Liver (tissue), 10 donors: ENCODE measurements at places on chromosomes 3 and 15.

DNA sequence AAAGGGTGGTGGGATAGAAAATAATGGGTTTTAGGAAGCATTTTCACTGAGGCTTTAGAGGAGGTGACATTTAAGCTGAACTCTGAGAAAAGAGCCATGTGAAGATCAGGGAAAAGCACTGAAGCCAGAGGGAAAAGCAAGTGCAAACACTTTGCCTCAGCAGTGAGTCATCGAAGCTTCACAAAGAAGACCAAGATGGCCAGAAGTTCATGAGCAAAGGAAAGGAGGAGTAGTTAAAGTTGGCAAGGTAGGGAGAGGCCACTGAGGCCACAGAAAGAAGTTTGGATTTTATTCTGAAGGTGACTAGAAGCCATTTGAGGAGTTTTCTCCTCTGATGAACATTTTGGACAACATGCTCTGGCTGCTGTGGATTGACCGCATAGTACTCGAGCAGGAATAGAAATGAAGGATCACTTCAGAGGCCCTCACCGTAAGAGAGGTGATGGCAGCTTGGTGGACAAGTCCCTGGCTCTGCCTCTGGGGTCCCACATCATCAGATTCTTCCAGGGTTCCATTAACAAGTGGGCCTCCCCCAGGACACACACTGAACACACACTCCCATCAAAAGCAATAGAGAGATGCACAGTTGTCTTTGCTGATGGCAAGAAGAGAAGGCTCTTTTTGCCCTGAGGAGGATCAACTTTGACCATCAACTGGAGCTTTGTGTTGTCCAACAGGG lies 75.5 kb downstream of the TOP2B start:
- DNase-seq: no peak

GRCh38 chr15:90165659-90166489 lies 35.3 kb upstream of the SEMA4B start:
- no peak for DNase-seq

DNA sequence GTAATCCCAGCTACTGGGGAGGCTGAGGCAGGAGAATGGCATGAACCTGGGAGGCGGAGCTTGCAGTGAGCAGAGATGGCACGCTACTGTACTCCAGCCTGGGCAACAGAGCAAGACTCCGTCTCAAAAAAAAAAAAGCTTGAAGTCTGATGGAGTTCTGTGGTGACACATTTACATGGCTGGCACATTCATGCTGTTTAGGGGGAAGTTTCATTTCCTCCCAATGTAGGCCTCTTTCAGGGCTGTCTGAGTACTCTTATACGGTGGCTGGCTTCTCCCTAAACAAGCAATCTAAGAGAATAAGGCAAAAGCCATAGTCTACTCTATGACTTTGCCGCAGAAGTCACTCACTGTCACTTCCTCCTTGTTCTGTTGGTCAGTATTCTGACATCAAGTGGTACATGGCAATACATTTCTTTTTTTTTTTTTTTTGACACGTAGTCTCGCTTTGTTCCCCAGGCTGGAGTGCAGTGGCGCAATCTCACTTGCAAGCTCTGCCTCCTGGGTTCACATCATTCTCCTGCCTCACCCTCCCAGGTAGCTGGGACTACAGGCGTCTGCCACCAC lies 41.2 kb downstream of the OIP5 start:
- no peak for DNase-seq

DNA sequence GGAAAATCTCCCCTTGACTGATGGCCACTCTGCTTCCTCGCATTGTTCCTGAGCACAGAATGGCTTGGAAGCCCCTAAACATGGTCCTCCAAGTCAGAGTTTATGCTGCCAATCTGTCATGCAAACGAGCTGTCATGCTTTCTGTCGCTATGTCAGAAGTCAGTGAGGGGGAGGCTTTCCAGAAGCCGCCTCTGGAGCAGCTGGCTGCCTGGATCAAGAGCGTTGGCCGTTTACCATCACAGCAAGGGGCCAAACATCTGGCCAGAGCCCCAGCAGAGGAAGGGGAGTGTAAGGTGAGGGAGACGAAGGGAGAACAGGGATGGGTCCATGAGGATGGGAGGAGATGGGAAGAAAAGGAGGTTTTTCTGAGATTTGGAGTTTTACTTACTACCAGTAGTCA lies 372.6 kb upstream of the NR2F2 start:
- DNase-seq: no peak

GRCh38 chr3:167300207-167300606 lies 79.9 kb downstream of the ZBBX start:
- DNase-seq: no peak

GRCh38 chr3:194102436-194102835 lies 33.5 kb upstream of the HES1 start:
- no peak for DNase-seq

GRCh38 chr3:149000206-149000745 lies 8.9 kb downstream of the GYG1 start:
- no peak for DNase-seq

- DNase-seq: no peak
These were observed 87.4 kb downstream of the ADAMTS9 start for GRCh38 chr3:64600246-64600950.

DNA sequence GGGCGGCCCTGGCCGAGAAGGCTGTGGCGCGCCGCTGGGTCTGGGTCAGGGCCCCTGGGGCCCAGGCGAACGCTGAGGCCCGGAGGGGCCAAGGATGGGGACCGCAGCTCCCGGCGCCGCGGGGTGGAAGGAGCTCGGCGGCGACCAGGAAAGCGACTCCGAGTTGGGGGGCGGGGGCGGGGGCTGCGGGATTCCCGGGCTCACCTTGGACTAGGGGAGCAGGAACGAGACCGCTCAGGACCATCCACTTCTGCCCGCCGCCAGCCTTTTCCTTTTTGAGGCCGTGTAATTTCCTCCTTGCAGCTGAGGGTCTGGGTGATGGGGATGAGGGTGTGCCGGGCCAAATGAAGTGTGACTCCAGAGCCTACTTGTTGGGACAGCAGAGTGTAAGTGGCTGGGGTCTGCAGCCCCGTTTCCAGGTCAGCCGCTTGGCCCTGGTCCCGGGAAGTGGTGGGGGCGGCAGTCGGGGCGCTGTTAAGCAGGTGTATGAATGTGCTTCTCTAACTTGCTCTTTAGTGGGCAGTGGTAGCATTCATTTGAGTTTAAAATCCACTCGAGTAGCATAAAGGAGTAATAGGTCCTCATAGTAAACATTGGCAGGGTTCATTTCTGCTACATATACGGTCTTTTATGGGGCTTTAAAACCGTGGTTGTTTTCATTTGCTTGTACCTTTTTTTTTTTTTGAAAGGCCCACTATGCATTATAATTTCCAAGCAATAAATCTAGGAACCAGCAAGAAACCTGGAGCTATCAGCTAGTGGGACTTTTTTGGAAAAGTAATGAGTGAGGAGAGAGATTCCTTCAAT lies 717 bp downstream of the PXK start:
- DNase-seq: peak; percentile 51

DNA sequence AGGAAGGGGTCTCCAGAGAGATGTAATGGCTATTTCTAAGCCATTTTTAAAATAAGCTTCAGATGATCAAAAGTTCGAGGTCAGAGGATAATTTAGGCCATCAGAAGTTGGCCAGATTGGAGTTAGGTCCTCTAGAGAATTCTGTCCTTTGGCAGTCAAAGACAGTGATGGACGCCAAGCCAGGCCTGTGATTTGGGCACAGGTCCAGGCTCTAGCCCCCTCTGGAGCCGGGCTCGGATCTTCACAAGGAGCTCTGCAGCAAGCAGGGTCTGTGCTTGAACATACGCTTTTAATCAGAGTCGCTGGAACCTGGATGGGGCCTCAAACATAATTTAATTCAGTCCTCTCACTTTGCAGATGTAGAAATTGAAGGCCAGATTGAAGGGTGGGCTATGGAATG lies 151.4 kb upstream of the BCL6 start:
- no peak for DNase-seq

- no peak for DNase-seq
These were observed at the start of gene SV2B for GRCh38 chr15:91099995-91100813. SV2B (plus strand) TSS chr15:91100257; CDS start chr15:91226264, 126,007 bp downstream.

DNA sequence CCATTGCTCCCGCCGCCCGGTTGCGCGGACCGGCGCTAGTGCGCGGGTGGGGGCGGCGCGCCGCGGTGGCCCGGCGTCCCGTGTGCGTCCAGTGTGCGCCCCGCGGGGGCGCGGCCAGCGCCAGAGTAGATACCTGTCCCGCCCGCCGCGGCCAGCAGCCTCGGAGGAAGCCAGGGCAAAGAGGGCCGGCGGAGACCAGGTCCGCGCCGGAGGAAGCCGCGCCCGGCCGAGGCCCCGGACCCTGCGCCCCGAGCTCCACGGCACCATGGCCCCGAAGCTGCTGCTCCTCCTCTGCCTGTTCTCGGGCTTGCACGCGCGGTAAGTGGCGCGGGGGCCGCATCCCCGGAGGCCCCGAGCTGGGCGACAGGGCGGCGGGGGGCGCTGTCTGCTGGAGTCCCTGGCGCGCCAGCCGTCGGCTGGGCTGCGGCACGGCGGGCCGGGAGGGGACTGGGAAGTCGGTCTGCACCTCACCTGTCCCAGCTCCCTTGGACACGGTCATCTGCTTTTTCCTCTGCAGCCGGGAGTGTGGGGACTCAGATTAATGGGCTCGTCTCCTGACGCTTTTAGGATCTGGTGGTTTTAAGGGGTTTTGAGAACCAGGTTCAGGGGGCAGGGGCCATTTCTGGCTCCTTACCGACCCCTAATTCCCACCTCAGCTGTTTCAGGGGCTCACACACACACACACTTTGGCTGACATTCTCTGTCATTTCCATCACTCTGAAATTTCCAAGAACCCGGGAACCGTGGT lies 464 bp downstream of the GABRG3 start:
- DNase-seq: no peak

GRCh38 chr3:52679199-52679538 lies 6.5 kb downstream of the PBRM1 start:
- no peak for DNase-seq

- DNase-seq: no peak
These were observed 278.4 kb downstream of the SUCLG2 start for GRCh38 chr3:67375976-67376375.

DNA sequence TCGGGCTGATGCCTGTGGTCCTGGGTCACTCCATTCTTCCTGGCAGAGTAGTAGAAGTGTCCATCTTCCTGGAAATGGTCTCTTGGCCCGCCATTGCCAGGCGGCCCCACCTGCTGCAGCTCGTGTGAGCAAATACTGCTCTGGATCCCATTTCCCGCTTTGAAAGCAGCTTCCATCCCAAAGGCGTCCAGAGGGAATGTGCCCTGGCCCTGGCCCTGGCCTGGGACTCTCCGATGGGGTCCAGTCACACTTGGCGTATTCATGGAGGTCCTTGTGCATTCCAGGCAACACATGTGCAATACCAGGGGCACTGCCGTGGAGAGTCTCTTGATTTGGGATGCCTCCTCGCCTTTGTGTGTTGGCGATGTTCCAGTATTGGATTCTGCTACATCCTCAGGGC lies 111.1 kb downstream of the SNRPN start:
- no peak for DNase-seq

DNA sequence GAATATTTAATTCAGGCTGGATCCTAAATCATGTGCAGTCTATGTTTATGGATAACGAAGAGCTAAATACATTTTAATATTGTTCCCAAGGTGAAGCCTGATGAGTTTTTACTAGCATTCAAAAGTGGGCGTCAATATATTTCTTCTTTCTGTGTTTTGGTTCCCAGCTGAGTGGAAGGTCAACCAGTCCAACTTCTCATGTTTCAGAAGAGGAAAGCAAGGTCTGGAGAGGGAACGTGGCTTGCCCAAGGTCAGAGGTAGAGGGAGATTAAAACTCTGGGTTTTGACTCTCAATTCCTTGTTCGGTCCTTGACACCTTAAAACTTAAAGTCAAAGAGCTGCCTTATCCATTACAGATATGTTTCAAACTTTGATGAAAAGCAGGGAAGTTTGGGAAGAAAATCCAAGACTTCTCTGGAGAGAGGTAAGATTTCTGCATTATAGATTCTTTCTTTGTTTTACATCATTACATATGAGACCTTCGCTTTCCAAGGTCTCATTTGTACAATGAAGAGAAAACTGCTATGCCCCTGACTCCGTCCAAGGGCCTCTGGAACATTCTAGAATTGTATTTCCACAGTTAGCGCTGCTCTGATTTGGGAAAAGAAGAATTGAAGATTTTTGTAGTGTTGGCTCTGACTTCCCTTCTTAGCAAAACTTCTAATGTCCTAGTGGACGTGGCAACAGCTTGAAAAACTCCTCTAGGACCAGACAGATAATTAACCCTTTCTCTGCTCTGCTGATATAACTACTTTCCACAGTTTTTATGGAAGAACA lies 57.7 kb upstream of the HES1 start:
- DNase-seq: no peak

- DNase-seq: no peak
These were observed 193.7 kb upstream of the MME start for GRCh38 chr3:154886437-154886836.

- no peak for DNase-seq
These were observed 13.2 kb downstream of the TM4SF4 start for GRCh38 chr3:149487598-149488197.

- no peak for DNase-seq
These were observed 507.0 kb upstream of the TPRG1 start for GRCh38 chr3:188664795-188665194.

- no peak for DNase-seq
These were observed 32.3 kb upstream of the ATP1B3 start for GRCh38 chr3:141844108-141844507.

GRCh38 chr15:98935736-98936135 lies 71.9 kb downstream of the PGPEP1L start:
- DNase-seq: no peak

DNA sequence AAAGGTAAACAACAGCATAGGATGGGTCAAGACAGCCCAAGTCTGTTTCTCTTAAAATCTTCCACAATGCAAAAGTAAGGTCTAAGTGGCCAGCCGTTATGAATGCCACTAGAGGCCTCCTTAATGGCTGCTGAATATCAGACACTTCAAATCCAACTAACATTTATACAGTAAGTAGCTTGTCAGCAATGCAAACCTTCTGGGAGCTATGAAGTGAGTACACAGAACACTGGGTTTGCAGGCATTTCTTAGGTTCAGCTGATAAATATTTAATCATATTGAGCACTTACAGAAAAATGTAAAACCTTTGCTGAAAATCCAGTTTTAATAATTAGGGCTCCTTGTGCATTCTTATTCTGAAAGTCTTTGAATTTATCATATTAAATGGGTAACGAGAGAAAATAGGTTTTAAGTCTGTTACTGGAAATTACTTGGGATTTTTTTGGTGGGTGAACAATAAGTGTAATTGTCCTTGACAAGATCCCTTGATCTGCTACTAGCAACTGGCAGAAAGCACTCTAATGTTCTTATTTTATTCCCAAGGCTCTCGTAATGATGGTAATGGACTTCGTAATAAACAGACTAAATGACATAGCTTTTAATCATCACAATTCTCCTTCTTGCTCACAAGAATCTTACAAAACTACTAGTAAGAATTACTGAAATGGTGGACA lies 141.7 kb upstream of the GPR149 start:
- no peak for DNase-seq
